ENCODE measurements at places on chromosomes 11 and 22.

DNA sequence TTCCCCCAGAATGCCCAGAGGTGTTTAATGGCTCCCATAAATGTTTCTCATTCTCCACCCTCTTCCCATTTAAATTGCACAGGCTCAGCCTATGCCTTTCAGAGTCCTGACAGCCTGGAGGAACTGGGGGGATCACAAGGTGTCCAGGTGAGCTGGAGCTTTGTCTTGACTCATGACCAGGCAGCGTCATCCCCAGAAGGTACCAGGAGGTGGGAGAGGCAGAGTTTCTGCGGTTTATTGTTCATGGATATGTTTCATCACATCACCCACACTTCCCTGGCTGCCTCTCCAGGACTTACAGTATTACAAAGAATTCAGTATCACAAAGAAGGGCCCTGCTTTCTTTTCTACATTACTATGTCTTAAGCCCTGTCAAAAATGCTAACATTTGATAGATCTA, 103.2 kb upstream of the GALNT18 start:
- DNase-seq = no peak

DNA sequence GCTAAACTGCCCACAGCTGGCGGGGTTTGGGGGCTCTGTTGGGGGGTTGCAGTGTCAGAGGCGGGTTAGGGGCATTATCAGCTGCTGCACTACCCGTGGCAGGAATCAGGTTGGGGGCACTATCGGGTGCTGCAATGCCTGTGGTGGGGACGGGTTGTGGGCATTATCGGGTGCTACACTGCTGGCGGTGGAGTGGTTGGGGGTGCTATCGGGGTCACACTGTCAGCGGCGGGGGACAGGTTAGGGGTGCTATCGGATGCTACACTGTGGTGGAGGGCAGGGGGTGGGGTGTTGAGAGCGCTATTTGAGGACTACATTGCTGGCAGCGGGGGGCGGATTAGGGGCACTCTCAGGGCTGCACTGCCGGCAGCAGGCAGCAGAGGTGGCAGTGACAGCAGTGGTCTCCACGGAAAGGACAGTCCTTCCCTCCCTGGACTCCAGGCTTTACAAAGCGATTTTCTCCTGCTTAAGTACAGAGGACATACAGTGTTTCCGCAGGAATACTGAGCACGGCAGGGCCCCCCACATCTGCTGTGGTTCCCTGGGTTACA, 119.5 kb upstream of the VPREB1 start:
- no peak for DNase-seq

DNA sequence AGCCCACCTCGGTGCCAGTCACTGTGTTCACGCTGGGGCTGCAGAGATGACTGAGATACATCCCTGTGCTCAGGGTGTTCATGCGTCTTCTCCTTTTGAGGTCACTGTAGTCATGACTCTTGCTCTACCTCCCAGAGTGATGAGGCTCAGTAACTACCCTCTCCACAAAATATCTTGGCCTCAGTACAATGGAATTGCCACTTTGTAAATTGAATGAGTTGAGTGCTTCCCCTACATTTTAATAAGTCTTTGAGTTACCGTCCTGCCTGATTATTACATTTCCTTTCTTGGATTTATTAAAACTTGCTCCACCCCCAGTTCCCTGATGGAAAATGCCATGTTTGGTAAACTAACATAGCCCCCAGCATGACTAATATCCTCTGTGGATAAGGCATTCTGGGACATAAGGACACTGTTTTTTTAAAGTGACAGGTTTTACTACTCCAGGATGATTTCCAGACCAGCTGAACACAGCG, 15.9 kb downstream of the PRSS23 start:
- no peak for DNase-seq

DNA sequence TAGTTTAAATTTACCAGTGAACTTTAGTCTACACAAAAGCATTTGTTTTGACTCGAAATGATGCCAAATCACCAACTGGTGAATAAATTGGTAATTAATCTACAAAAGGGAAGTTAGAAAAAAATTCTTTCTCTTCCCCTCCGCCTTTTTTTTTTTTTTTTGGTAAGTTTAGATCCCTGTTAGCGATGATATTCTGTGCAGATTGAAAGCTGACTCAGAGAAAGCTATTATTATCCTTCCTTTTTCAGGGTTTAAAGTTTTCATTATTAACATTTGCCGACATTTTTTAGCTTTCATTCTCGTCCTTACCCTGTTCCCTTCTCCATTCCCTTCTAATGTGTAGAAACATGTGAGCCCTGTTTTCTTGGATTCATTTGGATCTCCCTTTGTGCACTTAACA, 16.8 kb upstream of the NUP160 start:
- no peak for DNase-seq

GRCh38 chr11:15468466-15468865, 353.7 kb downstream of the INSC start:
- no peak for DNase-seq

DNA sequence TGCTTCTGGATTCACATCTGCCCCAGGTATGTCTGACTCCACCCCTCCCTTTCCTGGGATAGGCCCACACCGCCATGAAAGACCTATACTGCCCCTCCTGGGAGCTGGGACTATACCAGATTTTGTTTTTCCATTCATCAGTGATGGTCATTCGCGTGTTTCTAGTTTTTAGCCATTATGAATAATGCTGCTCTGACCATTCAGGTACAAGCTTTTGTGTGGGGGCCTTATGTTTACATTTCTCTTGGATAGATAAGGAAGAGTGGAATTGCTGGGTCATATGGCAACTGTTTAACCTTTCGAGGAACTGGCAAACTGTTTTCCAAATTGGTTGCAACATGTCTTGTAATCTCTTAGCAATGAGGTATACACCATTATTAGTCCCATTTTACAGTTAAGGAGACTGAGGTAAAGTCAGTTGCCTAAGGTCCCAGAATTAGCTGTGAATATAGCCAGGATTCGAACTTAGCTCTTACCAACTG, 1.2 kb upstream of the TBC1D10A start:
- no peak for DNase-seq

- no peak for DNase-seq
Measured at GRCh38 chr11:117520201-117520600, 192.5 kb downstream of the CEP164 start.

DNA sequence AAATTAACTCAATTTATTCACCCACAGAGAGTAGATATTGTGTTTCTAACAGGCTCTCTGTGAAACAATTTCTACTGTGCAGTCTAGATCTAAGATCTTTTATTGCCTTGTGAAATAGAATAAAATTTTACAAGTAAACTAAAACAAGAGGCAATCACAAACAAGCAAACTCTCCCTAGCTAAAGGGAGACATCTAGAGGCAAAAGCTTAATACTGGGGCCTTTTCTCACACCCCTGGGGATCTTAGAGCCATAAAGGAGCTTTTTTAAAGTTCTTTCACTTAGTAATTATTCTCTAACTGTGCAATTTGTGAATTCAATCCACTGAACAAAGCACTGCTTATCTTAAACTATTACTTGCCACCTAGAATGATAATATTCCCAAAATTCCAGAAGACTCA, 19.7 kb downstream of the ALG9 start:
- DNase-seq = no peak

- DNase-seq = no peak
Measured at GRCh38 chr11:102456381-102456780, 3.8 kb upstream of the TMEM123 start.

- DNase-seq = no peak
Measured at GRCh38 chr22:43541462-43542407, 129.9 kb downstream of the MPPED1 start.

- DNase-seq = no peak
Measured at GRCh38 chr11:9493492-9493891, 32.7 kb downstream of the ZNF143 start.

GRCh38 chr11:3158821-3159220, 6.3 kb downstream of the OSBPL5 start:
- DNase-seq = no peak

DNA sequence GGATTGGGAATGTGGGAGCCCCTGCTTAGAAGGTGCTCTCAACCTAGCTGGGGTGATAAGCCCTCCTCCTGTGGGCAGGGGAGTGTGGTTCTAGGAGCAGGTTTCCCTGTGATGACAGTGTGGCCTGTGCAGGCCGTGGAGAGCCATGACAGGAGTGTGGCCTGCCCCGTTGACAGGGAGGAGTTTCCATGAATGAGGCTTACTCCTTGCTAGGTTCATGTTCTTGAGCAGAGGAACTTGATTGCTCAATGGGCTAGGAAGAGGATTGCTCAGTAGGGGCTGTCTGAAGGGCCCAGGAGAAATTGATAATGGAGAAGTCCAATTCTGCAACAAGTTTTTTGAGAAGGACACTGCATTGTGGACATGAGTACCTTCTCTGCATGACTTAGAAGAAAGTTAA, 92.0 kb downstream of the PPP6R3 start:
- DNase-seq = no peak

- no peak for DNase-seq
Measured at GRCh38 chr22:39725351-39726035, 154.9 kb downstream of the CACNA1I start.

DNA sequence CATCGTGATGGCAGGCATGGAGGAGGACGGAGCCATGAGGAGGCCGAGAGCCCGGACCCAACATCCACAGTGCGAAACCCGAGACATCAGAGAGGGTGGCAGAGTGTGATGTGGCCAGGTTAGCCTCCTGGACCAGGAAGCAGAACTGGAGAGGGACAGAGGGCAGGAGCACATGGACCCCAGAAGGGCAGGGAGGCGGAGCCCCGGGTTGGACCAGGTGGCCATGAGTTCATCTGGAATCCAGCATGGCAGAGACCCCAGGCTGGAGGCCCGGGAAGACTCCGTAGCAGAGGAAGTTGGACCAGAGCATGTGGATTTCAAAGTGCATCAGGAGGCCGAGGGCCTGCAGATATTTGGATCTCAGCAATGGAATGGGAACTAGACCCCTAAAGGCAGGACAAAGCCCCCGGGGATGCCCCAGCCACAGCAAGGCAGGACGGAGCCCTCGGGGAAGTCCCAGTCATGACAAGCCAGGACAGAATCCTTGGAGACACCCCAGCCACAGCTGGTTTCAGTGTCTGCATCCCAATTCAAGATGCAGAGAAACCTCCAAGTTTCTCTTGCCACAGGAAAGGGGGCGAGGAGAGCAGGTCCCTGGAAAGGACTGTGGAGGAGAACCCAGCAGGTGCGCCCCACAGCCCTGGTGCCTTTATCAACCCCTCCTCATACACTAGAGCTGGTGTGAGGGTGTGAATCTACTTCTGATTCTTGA, 1393.4 kb downstream of the BRD1 start:
- DNase-seq = no peak

DNA sequence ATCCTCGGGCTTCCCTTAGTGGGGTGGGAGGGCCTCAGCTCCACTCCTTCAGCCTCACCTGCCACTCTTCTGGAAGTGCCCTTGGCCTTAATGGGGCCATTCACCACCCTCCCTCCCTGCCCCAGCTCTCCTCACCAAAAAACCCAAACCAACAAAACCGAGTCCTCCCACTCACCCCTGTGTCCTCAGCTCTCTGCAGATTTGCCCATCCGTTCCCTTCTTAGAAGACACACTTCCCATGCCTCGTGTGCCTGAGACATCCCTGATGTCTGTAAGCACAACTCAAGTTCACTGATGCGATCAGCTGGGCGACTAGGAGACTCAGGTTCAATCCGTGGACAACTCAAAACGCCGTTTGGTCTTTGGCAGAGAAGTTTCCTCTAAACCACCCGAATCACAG, 839.2 kb downstream of the TBC1D22A start:
- no peak for DNase-seq

- no peak for DNase-seq
Measured at GRCh38 chr22:26615149-26615548, 2.7 kb downstream of the CRYBB1 start.

- no peak for DNase-seq
Measured at GRCh38 chr22:28410050-28410816, 269.4 kb downstream of the TTC28 start.

- DNase-seq = no peak
Measured at GRCh38 chr22:49735411-49735900, 92.2 kb downstream of the BRD1 start.

- no peak for DNase-seq
Measured at GRCh38 chr11:102807921-102808320, 10.0 kb upstream of the MMP1 start.

DNA sequence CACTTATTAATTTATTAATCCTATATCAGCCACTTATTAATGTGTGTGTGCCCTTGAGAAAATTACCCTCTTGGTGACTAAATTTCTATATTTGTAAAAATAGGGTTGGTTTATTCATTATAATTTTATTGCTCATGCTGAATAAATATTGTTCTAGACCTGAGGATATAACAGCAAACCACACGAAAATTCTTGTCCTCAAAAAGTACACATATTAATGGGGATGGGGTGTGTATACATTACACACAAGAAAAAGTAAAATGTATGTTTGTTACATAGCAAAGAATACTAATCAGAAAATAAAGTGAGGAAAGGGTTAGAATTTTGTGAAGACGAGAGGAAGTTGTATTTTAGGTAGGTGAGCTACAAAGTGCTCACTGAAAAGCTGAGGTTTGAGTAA, 1068.9 kb upstream of the RAG2 start:
- no peak for DNase-seq

GRCh38 chr11:110471371-110471770, 41.6 kb downstream of the FDX1 start:
- DNase-seq = no peak

- DNase-seq = no peak
Measured at GRCh38 chr22:33789690-33790253, 130.5 kb downstream of the LARGE1 start.

DNA sequence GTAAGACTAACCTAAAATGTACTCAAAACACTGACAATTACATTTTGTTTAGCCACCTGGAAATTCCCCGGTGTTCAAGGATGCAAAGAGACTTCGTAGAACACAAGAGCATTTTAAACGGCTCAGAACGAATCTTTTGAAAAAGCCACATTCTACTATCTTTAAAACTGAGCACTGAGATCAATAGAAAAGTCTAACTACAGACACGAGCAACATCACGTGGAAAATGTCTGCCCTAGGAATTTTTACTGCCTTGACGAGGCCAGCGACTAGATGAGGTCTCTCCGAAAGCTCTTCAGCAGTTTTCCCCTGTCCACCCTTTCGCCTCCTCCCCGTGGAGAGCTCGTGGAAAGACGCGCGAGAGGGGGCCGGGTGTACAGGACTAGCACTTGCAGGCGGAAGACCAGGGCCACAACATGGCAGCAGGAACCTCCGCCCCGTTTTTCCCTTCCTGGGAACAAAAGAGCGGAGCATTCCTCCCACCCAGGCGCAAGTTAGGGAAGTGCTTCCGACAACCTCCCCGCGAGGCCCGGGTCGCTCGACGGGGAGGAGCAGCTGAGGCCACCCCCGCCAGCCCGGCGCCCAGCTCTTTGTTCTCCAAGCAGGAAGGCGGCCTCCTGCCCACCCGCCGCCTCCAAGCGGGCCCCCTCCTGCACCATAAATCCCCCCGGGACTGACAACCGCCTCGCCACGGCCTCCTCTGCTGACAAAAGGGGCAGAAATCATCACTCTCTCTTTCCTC, 1.1 kb downstream of the EIF4G2 start:
- DNase-seq = peak; percentile 23

- no peak for DNase-seq
Measured at GRCh38 chr22:43487311-43488030, 75.7 kb downstream of the MPPED1 start.

DNA sequence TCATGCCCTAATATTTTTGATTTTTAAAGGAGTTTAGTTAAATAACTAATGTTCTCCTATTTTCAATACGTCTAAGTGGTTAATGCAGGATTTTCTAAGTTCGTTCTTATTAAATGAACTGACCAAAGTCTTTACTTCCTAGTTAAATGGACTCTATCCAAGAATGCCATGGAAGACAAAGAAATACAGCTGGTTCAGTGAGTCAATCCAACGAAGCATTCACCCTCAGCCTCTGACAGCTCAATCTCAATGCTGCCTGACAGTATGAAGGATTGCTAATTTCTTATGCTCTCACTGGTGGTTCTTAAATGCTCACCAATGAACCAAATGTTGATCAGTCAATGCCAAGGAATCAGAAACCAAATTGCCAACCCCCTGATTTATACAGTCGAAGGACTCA, 219.4 kb downstream of the CADM1 start:
- no peak for DNase-seq

All from T-helper 22 cell (primary cell).